ENCODE measurements at places on chromosomes 16 and 17.

DNA sequence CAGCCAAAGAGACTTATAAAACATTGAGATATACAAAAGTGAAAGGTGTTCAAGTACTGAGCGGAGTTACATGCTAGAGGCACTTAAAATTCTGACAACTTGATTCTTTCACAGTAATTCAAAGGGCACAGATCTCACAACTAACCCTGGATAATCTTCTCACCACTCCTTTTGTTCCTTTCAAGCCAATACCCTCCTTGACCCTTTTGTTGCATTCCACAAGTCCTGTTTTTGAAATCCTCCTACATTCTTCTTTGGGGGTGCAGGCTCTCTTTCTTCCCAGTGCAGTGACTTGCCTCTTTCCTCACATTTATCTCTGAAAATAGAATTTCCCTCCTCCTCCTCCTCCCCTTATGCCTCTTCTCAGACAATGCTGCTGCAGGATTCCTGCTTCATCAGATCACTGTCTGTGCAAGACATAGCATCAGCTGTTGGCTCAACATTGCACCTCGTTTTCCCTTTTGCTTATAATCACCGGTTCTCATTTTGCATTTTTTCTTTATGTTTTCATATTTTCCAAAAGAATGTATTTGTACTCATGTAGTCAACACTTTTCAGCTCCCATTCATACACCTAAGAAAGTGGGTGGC is 199.3 kb downstream of the CDH8 start:
- DNase-seq: no peak

- DNase-seq: peak; percentile 47
These were observed 8.9 kb downstream of the ACOX1 start for GRCh38 chr17:75970011-75970523.

DNA sequence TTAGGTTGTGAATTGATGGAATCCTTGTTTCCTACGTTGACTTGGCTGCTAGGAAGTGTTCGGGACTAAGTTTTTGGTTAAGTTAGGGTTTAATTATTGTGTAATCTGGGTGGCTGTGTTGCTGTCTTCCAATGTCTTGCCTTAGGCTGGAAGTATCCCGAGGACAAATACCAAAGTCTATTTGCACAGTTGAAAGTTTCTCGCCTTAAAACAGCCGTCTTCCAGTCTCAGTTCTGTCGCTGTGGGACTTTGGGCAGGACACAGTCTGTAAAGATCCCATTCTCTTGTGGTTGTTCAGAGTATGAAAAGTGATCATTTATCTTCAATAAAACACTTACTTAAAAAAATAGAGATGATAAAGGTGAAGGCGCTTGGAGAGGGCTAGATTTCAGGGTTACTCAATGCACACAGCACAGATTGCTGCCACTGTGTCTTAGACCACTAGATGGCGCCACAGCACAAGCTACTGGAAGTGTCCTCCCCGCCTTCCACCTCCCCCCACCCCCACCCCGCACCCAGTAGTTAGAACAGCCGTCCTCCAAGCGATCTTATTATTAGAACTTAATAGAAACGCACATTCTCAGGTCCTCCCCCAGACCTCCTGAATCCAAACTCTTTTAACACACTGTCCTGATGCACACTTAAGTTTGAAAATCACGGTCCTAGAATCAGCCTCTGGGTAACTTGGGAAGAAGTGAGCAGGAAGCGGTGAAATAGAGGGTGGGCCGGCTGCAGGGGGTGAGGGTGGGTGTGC is 45.8 kb downstream of the AKAP1 start:
- peak; percentile 88 for DNase-seq

- DNase-seq: no peak
These were observed 354.3 kb downstream of the C16orf95 start for GRCh38 chr16:86962913-86963312.

DNA sequence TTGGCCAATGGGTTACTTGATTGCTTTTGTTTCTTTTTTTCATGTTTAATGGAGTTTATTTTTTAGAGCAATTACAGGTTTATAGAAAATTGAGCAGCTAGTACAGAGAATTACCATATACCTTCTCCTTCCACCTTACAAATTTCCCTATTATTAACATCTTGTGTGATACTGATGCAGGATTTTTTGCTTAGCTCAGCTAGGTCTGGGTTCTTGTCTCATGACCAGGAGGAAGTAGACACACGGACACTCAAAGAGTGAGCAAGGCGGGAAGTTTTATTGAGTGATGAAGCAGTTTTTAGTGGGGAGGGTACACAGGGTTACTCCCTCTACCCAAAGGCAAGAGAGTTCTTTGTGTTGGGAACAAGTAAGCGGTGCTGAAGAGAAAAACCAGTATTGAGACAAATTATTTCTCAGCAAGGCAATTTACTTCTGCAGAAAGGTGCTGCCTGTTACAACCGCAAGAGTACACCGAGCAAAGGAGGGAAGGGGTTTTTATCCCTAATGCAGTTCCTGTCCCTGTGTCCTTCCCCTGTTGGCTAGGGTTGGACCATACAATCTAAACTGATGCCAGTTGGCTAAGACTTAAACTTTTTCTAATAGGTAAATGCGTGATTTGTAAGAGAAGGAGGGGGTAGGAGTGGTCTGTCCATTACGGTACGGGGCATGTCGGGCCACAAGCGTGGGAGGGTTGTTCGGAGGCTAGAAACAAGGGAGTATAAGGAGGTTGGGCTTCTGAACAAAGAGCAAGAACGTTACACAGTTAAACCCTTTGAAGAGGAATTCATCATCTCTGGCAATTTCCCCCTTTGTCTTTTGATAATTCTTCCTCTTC is 26.9 kb downstream of the SEC14L1 start:
- DNase-seq: no peak

GRCh38 chr16:13958474-13958873 is 38.5 kb downstream of the ERCC4 start:
- peak; percentile 7 for DNase-seq

DNA sequence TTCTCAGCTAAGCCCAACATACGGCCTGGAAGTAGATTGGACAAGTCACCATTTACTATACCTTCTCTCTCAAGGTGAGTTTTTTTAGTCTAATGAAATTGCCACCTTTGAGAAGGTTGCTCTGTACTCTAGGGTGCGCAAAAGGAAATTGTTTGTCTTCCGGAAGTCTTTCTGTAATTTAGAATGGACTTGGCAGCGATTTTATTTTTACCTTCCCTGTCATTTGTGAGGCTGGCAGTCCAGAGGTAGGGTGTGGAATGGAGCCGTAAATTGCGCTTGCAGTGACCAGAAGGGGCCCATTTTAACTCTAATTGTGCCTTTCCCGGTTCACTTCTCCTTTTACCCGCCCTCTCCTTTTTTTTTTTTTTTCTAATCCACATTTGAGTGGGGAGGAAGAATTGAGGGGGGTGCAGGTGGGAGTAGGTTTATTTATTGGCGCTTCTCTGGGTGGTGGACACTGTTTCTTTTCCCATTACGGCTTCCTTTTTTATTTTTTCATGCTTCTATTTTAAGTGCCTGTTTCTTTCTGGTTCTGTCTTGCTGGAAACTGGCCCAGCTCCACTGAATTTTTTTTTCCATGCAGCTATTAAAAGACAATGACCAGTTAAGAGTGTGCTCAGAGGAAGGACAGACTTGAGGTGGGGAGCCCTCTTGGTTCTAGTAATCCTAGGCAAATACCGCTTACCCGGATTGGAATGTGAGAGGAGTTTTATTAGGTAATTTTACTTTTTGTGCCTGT is 89.7 kb upstream of the CLEC18A start:
- DNase-seq: no peak

- no peak for DNase-seq
These were observed 65.8 kb downstream of the SALL1 start for GRCh38 chr16:51085271-51085670.

- no peak for DNase-seq
These were observed 76.7 kb downstream of the CEP112 start for GRCh38 chr17:66115246-66115645.

DNA sequence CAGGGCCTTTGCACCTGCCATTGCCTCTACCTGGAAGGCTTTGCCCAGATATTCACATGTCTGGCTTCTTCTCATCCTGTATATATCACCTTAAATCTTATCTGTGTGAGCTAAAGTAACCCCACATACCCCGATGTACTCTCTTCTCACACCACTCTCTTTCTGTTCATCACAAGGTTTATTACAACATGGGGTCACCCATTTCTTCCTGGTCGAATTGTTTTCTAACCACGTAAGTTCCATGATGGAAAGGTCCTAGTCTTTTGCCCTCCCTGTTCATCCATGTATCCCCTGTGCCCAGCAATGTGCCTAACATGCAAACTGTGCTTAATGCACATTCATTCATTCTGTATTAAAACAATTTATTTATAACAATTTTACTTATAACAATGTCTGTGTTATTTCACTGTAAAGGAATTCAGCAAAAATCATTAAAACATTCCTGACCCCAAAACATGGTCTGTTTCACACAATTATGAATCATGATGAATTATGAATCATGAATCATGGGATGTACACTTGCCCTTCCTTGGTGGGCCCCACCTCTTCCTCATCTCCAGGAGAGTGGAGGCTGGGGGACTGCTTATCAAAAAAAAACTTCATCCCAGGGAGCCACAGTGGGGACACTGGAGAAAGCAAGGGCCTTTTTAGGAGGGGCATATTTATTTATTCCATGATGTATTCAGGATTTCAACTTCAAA is 336.4 kb downstream of the GRIN2A start:
- peak; percentile 5 for DNase-seq

- no peak for DNase-seq
These were observed 62.4 kb downstream of the NKD1 start for GRCh38 chr16:50610331-50611262.

DNA sequence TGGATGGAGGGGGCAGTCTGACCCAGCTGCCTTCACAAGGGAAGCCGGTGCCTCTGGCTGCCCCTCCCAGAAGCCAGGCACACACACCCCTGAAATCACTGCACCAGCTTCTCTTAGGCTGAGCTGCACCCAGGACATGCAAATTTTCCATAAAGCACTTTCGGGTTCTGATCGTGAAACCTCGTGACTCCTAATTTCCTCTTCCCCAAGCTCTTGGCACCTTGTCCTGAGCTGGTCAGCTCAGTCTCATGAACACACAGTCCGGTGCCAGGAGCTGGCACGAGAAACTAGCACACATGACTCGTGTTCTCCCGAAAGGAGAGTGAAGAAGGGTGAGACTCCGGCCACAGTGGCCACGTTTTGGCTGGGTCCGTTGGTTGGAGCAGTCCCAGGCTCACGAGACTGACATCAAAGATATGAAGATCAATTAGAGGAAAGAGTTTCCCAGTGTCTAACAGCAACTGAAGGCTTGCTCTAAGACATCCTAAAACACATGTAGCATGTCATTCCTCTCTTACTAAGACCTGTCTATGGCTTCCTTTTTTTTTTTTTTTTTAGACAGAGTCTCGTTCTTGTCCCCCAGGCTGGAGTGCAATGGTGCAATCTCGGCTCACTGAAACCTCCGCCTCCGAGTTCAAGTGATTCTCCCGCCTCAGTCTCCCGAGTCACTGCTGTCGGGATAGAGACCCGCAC is 9.2 kb upstream of the ABR start:
- DNase-seq: peak; percentile 92

All from suppressor macrophage treated with lipopolysaccharide for 4 hours (primary cell).